ENCODE measurements at places on chromosomes 1 and 21.

- DNase-seq = no peak
These were observed 27.5 kb downstream of the ADGRB2 start for GRCh38 chr1:31736675-31737074.

GRCh38 chr1:61241973-61242381, 159.6 kb downstream of the NFIA start:
- DNase-seq = no peak

- DNase-seq = no peak
These were observed 3.7 kb upstream of the AMIGO1 start for GRCh38 chr1:109513110-109513710.

DNA sequence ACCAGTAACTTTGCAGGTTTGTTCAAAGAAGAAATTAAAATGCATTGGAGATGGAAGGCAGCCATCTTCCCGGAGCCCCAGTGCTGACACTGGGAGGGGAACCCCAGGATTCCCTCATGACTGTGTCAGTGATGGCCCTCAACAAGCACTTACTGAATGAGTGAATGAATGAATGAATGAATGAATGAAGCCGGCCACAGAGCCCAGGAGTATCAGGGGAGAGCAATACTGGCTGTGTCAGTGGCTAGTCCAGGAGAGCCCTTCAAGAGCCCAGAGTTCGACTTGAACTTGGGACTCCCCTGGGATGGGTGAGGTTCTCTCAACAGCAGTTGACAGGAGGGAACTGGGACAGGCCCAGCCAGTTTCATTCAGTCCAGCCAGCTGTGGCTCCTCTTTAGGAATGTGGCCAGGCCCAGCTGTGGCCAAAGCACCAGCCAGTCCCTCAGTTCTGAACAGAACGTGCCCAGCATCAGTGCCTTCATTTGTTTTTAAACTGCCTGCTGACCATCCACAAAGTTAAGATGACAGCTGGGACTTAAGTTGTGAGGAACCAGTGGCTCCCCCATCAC, 9.2 kb upstream of the ERG start:
- no peak for DNase-seq

DNA sequence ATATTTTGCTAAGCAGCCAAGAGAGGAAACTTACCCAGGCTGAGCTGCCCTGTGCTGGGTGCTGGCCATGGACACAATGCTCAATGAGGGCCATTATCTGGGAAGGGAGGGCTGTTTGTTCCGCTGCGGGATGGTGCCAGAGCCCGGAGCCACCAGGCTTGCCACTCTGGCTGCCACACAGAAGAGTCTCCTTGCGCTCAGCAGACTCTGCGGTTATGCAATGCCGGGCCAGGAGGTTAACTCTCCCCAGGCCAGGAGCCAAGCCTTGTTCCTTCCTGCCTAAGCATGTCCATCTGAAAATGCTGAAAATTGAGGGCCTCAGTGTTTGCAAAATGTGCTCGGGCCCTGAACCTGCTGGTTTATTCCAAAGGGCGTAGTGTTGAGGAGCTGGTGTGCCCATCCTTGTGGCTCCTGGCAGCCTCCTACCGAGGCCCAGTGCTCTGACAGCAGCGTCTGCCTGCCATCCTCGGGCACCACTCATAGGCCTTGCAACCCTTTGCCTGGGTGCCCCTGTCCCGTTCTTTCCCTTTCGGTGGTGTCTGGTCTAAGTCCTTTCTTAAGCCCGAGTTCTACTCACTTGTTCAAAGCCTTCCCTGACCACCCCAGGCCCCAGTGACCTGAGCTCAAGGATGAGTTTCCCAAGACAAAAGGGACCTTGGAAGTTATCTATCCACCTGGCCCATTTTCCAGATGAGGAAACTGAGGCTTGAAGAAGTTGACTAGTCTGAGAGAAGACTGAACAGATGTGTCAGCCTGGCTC, 133.8 kb upstream of the EDN2 start:
- DNase-seq = no peak

DNA sequence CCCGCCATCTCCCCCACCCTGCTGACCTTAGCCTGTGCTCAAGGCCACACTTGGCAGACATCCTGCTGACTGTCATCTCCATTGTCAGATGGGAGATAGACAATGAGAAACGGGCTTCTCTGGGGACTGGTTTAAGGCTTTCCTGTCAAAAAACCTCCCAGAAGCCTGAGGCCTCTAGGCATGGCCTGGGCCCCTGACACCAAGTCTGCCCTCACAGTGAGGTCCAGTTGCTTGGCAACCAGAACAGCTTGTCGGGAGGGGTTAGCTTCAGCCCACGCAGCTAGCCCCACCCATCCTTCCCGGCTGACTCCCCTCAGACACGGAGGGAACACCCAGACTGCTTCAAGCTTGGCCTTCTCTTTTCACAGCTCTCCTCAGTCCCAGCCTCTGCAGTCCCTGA, 11.0 kb downstream of the PLEKHA6 start:
- DNase-seq = no peak

DNA sequence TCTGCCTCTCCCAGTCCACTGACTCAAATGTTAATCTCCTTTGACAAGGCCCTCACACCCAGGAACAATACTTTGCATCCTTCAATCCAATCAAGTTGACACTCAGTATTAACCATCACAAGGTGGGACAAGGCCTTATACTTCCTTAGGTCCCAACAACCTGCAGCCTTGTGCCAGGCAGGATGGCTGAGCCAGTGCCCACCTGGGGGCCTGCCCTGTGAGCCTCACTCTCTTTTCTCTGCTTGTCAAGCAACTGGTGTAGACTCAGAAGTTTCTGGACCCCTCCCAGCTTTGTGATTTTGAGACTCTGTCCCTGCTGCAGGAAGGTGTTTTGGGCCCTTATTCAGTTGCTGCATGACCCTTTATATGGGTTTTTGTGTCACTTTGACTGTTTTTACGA, 310.0 kb upstream of the C1orf174 start:
- DNase-seq = no peak

DNA sequence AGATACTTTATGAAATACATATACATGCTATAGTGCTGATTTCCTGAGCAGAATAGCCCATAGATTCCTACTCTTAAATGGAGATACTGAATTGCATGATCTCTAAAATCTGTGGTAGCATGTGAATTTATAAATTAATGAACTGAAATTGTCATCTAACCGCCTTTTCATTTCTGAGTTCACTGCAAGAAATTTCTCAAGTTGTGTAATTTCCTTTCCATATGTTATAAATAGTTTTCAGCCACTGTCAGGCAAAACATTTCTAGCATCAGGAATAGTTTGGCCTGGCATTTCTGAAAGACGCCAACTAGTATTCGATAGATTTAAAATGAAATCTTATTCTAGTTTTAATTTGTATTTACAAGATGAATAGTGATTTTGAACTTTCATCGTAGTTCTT, 310.1 kb downstream of the USH2A start:
- no peak for DNase-seq

DNA sequence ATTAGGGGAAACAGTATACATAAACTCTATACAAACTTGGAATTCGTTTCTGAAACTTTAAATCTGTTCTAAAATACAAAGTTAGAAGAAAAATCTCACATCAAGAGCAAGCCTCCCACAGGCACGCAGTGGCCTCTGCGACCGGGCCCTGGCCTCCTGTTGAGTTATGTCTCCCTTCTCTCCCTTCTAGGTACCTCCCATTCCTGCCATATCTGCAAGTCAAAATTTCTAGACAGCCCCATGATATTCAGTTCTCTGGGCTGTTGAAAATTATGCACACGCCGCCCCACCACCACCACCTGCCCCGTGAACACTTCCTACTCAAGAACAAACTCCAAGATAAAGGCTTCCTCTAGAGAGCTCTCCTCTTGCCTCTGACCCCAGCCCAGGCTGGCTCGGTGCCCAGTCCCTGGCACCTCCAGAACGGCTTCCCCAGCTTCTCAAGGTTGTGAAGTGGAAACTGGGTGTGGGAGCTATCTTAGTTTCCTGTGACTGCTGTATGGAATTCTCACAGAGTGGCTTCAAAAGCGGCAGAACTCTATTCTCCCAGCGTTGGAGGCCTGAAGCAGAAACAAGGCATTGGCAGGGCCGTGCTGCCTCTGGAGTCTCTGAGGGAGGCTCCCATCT, 37.7 kb upstream of the LRP8 start:
- no peak for DNase-seq

GRCh38 chr1:209342441-209343175, 240.9 kb upstream of the CAMK1G start:
- DNase-seq = no peak

DNA sequence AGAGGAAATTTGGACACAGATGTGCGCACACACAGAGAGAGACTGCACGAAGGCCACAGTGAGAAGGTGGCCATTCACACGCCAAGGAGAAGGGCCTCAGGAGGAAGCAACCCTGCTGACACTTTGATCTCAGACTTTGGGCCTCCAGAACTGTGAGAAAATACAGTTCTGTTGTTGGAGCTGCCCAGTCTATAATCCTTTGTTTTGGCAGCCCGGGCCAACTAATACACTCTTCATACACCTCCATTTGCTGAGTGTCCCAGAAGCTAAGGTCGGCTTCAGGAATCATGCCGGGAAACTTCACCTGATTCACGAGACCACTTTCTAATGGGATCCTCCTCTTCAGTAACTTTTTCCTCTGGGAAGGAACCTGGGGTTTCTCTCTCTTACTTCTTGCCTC, 23.2 kb downstream of the HUNK start:
- DNase-seq = no peak

- DNase-seq = no peak
These were observed 71.7 kb upstream of the JUN start for GRCh38 chr1:58855274-58856165.

DNA sequence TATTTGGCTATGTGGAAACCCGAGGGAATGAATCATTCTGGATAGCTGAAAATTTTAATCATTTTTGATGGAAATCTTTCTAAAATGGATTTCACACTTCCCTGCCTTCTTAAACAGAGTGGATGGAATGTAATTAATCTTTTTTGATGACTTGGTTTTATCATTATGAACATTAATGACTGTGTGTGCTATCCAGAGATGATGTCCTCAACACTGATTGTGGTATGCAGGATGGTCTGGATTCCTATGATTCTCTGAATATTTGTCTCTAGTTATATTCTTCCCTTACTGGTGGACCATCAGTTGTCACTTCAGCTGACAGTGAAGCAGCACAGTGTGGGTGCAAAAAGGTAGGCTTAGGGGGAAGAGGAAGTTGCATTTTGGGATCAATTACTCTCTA, 513.5 kb downstream of the LMO4 start:
- DNase-seq = no peak

DNA sequence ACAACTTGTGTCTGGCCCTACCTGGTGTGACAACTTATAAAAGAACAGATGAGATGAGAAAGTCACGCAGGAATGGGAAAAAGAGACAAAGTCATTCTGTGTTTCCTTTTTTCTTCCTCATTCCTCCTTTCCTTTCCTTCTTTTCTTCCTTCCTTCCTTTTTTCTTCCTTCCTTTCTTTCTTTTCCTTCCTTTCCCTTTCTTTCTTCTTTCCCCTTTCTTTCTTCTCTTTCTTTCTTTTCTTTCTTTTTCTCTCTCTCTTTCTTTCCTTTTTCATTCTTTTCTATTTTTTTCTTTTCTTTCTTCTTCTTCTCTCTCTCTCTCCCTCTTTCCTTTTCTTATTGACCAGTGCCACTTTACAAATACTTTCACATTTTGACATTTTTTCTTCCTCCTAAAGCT, 239.7 kb downstream of the ATG4C start:
- DNase-seq = no peak

DNA sequence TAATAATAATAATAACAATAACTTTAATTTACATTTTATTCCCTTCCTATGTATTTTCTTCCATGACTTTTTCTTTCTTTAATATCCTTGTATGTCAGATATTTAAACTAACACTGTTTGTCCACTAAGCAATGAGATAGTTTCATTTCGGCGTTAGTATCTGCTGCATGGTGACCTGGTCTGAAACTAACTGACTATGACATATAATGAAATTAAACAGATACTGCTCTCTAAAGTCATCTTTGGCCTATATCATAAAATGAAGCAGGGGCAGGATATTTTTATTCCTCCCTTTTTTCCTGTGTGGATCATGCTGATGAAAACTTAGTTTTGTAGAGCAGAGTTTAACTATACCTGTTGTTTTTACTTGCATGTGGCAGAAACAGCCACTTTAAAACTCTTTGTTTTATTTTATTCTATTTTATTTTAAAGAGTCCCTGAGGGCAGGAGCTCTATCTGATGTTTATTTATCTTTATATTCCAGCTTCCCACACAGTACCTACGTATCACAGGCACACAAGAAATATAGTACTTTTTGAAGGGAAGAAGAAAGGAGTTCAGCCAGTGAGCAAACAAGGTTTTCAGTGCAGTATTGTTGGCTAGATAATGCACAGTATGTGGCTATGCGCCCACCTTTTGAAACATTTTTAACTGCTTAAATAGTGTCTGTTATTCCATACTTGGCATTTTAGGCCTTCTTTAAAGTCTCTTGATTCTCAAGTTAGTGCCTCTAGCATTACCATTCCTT, 165.6 kb downstream of the PHTF1 start:
- DNase-seq = no peak

DNA sequence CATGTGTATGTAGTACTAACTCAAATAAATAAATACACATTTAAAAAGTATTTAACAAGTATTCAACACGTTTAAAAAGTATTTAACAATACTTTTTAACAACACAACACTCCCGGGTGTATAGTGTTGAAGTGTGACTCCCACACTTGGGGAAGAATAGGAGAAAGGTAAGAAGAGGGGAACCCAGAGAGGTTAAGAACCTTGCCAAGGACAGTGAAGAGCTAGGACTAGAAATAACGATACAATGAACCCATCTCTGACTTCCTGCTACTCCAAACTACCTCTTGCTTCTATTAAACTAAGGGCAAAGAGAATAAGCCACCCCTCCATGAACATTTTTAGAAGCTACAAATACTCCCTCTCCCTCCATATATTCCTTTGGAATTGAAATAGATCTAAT, 1.7 kb upstream of the GFI1 start:
- DNase-seq = no peak

DNA sequence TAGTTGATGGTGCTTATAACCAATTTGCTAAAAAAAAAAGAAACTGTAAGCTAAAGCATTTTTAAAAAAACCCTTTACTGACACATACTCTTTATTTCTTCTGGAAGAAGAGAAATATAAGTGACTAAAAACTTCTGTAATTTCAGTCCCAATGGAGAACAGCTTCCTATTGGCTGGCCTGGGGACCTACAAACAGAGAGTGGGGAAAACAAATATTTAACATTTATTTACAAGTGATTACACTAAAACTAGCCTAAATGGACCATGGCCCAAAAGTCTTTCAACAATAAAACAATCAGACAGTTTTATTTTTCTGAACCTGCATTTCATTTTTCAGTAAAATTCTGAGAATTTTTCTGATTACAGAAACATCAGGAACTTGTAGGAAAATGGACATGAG, 15.2 kb downstream of the TARBP1 start:
- DNase-seq = no peak

DNA sequence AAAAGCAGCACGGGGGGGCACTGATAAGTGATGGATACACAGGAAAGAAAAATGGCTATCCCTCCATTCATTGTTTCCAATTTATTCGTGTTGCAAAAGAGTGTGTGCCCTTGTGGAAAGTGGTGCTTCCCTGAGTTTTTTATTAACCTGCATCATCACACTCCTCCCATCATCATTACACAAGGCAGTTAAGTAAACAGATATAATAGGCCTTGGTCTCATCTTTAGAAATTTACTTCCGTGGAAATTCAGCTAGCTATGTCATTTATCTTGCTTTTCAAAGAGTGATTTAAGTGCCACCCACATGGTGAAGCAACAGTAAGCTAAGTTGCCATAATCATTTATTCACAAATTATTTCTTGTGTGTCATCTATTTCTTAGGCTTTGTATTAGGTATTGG, 473.3 kb downstream of the NEGR1 start:
- no peak for DNase-seq

All from stimulated activated CD8-positive, alpha-beta memory T cell treated with anti-CD3 and anti-CD28 coated beads, Interleukin-4, amount 100 ng/mL, for 1 hour (primary cell).